ENCODE measurements at places on chromosomes 6 and 20.

DNA sequence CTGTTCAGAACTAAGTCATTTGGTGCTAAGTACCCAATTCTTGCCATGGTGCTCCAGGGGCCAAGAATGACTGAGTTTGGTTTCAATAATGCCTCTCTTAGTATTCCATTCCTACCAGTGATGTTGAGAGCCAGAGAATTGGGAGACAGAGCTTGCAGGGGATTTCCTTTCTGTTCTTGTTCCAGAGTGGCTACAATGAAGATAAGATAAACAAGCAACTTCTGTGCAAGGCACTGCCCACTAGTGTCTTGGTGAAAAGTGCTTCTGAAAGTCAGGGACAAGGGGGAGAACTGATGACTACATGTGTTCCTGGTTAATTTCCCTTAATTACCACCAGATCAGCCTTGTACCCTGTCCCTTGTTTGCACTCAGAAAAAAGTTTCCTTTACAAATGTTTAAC lies 421.6 kb downstream of the BCKDHB start:
- DNase-seq, result no peak

- no peak for DNase-seq
Observed at GRCh38 chr6:134898575-134898974, 51.3 kb downstream of the ALDH8A1 start.

DNA sequence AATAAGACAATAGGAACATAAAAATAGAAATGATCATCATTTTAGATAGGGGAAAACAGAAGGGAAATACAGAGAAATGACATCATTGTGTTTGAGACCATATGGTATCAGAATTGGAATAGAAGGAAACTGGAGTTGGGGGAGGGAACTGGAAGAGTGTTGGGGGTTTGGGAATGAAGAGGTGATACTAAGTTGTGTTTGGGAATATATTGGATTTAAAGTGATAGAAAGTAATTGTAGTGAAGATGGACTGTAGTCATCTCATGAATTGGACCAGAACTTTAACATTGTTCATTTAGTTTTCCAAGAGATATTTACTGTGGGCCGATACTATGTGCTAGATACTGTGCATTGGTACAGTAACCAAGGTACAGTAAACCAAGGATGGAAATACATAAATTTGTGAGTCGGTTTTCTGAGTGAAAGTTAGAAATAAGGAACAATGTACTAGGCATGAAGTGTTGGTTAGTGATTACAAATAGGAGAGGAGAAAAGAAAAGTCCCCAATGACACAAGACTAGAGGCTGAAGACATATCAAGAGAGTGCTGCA lies 32.3 kb downstream of the KCNQ5 start:
- DNase-seq, result no peak

- DNase-seq, result no peak
Observed at GRCh38 chr6:67976486-67976885, 658.6 kb upstream of the ADGRB3 start.

- no peak for DNase-seq
Observed at GRCh38 chr20:40637176-40637575, 51.9 kb downstream of the MAFB start.

DNA sequence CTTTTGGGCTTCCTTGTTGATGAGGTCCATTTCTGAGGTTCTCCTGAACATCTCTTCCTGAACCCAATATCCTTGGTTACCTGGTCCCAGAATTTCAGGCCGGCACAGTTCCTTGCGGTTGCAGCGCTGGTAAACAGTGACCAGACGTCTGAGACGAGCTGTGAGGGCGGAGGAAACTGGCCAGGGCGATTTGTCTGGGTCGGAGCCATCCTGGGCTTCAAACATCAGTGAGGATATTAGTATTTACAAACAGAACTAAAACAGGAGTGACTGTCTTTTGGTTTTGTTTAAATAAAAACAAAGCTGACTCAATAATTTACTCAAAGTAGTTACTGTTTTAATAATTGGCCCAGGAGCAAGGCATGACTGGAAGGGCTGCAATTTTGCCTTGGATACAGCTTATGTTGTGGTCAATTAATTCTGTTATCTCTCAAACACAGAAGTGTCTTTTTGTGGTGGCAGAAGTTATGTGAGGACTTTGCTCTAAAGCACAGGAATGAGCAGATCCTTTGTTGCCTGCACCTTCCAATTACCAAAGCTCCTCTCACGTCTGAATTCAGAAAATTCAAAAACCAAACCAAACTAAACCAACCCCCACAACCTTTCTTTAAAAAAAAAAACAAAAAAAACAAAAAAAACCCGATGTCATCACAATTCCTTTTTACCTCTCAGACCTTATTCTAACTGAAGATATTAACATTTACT lies 58.7 kb upstream of the EMILIN3 start:
- no peak for DNase-seq

- DNase-seq, result no peak
Observed at GRCh38 chr6:33875141-33875581, 71.4 kb upstream of the MLN start.

DNA sequence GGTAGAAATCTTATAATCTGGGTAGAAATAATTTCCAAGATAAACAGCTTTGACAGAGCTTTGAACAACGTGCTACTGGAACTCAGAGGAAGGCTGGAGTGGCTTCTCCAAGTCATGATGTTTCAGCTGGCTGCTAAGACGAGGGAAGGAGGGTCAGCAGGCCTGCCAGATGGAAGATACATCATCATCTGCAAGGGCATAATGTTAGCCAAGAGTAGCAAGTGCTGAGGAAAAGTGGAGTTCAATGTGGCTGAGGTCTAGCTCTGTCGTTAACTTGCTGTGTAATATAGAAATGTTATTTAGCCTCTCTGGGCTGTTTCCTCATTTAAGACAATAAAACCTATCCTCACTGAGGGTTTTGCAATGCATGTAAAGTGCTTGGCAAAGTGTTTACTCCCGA lies 35.1 kb downstream of the RGS17 start:
- no peak for DNase-seq

DNA sequence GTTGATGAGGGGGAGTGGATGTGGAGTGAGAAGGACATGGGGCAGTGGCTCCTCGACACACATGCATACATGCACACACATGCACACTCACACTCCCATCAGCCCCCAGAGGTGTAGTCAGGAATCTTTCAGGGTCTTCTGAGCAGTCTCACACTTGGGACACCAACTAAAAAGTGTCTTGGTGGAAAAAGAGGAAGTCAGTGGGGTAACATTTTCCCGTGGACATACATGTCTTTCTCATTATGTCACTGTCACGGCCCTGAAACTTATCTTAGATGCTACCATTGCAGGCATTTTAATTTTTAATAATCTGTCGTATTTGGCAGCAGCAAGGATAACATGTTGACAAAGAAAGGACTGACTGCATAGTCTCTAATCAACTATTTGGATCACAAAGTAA lies 261.1 kb downstream of the ADGRG6 start:
- no peak for DNase-seq

GRCh38 chr20:10093087-10093591 lies 58.4 kb downstream of the ANKEF1 start:
- no peak for DNase-seq

DNA sequence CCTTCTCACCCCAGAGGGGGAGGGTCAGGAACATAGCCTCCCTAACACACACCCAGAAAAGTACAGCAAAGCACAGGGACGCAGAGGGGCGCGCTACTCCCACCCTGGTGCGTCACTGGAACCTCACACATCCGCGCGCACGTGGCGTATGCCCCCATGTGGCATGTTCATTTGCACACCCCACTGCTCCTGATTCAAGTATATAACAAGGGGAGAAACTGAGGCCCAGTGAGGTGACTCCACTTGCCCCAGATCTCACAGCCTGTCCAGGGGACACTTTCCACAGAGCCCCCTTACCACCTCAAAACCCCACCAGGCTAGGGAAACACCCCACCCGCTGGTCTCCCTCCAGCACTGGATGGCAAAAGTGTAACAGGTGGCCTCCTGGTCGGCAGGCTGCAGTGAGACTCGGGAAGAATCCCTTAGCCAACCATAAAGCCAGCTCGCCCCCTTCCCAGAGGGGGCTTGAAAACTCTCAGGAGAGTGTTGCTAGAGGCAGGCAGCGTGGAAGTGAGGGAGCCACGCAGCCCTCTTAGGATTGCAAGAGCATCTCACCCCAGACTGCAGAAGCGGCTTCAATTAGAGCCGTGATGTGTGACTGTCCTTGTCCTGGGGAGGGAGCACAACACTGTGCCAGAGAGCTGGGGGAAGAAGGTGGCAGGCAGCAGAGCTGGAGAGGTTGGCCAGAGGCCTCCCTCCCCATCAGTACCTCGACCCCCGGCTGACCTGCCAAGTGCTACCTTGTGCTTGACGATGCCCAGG lies at the start of gene GRM4:
TSS of gene GRM4 (minus strand) at position 67 of the 762 bp plus-strand sequence. CDS start 12,591 bp downstream, outside the sequence.
- DNase-seq, result no peak

DNA sequence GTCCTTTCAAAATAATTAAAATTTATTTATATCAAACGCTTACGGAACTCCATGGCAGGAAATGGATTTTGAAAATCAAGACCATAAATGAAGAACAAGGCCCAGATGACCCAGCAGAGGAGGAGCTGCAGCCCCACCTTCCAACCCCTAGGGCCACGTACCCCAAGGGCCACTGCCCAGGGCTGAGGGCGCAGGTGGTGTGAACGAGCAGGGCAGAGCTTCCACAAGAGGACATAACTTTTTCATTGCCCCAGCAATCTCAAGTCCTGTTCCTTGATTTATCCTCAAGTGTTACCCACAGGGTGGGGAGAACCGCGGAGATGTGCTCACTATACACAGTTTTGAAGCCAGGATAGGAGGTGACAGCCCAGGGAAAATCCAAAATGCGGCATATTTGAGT lies 42.8 kb downstream of the PSMG4 start:
- no peak for DNase-seq

DNA sequence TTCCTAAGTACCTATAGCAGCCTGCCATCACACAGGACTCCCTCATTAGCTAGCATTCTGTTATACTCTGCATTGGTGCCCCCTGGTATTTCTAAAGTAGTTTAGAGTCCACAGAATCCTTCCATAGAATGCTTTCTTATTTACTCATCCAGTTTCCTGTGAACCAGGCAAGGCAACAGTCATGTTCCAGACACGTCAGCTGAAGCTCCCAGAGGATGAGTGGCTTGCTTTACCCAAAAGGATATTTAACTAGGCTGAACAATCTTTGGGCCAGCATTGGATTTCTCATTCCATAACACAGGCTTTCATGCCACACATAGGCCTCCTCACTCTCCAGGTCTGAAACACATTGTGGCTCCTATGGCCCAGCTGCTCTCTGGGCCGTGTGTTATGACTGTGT lies 203.8 kb upstream of the MAP3K7 start:
- DNase-seq, result no peak

GRCh38 chr20:38962928-38963401 lies 821 bp downstream of the DHX35 start:
- no peak for DNase-seq

- no peak for DNase-seq
Observed at GRCh38 chr20:5751856-5752255, 1.7 kb downstream of the SHLD1 start.
